ENCODE measurements at places on chromosomes 1 and 21.

- peak; percentile 22 for DNase-seq
Measured at GRCh38 chr1:212037900-212038299, 2.4 kb downstream of the DTL start.

GRCh38 chr1:244603498-244603897 is 49.4 kb upstream of the DESI2 start:
- DNase-seq: no peak

DNA sequence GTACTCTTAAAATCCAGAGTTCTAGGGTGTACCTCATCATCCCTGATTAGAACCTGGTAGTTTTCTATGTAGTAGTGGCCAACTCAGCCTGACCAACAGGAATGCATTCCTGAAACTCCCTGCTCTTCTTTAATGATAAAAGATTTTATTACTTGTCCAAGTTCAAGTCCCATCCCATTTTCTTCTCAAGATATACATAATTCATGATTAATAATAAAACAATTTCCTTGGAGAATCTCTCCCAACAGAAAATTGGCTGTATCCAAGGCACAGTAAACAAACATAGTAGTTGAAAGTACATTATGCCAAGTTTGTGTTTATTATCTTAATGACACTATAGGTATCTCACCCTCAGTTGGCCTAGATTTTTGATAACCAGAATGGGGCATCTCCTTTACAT is 714.1 kb upstream of the ADAMTS5 start:
- no peak for DNase-seq

GRCh38 chr1:100759188-100759587 is 39.6 kb downstream of the VCAM1 start:
- no peak for DNase-seq
